ENCODE measurements at places on chromosomes 2 and 18.
A peak's percentile ranks its signal among the peaks of the same experiment; 100 is the strongest.

GRCh38 chr2:227817850-227818674 lies 4.4 kb downstream of the CCL20 start:
- DNase-seq = peak; percentile 11

DNA sequence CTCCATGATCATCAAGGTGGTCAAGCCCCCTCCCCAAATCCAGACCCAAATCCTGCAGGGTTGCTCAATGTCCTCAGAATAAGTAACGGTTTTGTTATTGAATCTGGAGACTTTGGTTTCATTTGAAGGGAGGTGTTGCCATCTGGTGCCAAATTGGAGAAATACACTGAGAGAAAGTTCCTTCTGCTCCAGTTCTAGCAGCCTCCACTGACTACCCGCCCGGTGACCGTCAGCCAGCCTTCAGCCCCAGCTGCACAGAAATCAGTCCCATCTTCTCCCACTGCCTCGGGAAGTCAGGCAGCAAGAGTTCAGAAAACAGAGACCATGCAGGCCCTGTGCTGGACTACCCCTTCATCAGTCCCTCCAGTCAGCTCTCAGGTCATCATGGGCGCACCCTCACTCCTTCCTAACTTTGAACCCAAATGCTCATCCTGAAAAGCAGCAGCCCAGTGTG lies 38.7 kb downstream of the PKDCC start:
- peak; percentile 78 for DNase-seq

- DNase-seq = peak; percentile 84
Observed at GRCh38 chr2:196170213-196170605, 1.2 kb downstream of the STK17B start.

DNA sequence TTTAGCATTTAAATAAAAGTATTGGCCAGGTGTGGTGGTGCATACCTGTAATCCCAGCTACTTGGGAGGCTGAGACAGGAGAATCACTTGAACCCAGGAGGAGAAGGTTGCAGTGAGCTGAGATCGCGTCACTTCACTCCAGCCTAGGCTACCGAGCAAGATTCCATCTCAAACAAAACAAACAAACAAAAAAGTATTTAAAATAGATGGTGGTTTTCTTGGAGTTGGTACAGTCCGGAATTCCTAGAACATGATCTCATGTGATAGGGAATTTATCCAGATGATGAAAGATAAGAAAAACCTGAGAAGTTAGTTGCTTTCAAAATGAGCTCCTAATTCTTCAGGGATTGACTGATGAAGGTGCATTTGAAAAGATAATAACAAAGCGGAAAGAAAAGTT lies 62.0 kb downstream of the BIRC6 start:
- DNase-seq = no peak

- peak; percentile 71 for DNase-seq
Observed at GRCh38 chr2:33448220-33448899, 28.1 kb upstream of the RASGRP3 start.

- DNase-seq = peak; percentile 78
Observed at GRCh38 chr2:235495373-235496238, 1.8 kb downstream of the AGAP1 start.

- no peak for DNase-seq
Observed at GRCh38 chr2:128415779-128416061, 97.1 kb upstream of the HS6ST1 start.

GRCh38 chr18:59911600-59911999 lies 11.8 kb downstream of the PMAIP1 start:
- DNase-seq = peak; percentile 80

- DNase-seq = no peak
Observed at GRCh38 chr2:119059287-119059686, 99.3 kb downstream of the C1QL2 start.

DNA sequence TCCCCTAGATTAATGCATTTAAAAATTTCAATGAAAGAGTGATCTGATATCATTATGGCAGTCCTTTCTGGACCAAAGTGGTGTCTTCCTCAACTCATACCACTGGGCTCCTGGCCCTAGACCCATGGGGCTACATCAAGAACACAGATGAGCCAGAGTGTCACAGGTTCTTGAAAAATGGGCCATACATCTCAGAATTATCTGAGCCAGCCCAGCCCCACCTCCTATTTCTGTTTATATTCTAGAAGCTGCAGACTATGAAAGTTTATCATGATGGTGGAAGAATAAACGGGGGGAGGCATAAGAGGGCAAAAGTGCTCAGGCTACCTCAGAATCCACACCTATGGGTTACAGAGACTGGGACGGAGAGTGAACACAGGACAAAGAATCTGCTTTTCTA lies 120.6 kb upstream of the TACR1 start:
- DNase-seq = no peak

DNA sequence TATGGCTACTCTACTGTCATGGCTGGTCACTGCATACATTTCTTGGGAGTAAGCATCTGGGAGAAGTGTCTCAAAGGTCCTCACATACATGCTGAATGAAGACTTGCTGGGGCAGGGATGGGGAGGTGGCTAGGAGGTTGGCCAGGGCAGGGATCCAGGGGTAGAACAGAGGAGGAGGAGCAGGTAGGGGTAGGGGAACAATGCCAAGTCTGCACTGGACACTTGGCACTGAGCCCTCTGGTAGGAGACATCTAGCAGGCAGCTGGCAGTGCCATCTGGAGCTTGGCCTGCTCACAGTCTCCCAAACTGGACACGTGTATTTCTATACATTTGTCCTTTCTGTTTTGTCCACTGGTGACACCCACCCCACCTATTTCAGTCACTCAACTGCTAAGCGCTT lies 62.7 kb upstream of the REV1 start:
- no peak for DNase-seq

- DNase-seq = no peak
Observed at GRCh38 chr2:235432741-235433520, 60.9 kb upstream of the AGAP1 start.

- no peak for DNase-seq
Observed at GRCh38 chr2:60775048-60775639, 19.1 kb downstream of the PAPOLG start.

DNA sequence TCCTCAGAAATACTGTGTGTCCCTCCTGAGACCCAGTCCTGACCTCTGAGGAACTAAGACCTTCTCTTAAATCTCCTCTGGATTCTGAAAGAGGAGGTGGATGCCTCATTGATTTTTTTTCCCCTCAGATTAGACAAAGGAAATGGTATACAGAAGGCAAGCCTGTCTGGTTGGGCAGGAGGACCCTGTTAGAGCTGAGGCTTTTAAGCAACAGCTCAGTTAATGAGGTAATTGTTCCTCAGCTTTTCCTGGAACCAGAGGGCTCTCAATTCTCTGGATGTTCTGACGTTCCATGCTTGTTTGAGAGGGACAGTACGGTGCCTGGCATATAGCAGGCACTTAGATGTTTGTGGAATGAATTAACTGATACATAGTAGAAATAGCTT lies 61.7 kb upstream of the MCFD2 start:
- no peak for DNase-seq

DNA sequence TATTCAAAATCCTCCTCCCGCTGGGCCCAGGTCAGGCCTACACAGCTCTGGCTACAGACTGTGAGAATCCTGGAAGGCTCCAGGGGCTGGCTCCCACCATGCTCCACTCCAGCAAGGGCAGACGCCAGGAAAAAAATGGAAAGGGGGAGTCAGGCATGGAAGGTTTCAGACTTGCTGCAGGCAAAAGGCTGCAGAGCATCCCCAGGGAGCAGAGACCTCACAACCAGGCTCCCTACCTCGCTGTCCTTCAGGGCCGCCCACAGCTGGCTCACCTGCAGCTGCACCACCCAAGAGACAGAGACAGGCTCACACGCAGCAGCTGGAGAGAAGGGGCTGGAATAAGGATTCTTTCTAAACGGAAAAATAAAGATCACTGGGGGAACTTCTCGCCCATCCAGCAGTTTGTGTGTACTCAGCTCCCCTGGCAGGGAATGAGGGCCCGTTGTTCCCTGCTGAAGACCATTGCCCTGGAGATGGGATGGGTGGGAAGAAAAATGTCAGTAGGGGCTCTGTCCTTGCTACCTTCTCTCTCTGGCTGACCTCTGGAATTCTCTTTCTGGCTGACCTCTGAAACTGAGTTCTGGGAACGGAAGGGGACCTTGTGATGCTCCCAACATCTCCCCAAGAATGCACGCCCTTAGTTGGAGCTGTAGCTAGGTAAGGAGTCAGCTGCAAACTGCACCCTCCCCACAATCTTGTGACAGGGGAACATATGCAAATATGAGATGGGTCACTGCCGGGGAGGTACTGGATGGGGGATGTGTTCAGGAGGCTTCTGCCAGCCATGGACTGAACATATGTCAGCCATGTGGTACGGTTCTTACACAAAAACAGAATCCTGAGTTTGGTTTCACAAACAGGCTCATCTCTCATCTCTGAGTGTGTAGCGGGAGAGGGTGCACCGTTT lies 34.5 kb downstream of the BCL2 start:
- no peak for DNase-seq

DNA sequence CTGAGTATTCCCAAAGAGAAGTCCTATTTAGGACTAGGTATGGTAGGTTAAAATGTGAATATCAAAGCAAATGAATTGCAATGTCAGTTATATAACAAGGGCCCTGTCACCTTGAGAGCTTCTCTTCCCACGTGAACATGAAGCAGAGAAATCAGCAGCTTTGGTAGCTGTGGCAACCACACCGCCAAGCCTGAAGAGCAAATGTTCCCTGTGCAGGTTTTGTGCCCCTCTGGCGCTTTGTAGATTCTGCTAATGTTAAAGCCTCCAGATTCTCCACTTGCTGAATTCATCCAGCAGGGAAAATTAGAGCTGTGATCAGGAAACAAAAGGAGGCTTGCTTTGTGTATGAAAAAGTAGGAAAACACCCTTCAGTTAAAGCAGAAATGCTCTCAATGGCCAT lies 322.6 kb downstream of the RBM43 start:
- DNase-seq = no peak

DNA sequence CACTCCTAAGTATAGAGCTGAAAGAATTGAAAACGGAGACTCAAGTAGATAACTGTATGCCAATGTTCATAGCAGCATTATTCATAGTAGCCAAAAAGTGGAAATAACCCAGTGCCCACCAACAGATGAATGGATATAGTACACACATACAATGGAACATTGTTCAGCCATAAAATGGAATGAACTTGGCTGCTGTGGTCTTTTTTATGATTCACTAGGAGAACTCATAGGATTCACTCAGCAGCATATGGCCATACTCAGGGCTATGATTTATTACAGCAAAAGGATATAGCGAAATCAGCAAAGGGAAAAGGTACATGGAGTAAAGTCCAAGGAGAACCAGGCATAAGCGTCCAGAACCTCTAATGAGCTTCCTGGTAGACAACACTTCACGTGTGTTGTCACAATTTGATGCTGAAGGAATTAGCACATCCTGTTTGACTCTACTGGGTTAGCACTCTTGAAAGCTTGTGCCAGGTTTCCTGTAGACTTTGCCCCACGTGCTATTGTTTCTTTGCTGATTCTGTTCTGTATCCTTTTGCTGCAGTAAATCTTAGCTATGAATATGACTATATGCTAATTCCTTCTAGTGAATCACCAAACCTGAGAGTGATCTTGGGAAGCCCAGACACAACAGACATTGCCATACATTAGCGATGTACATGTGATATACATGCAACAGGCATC lies 15.7 kb downstream of the SPC25 start:
- DNase-seq = no peak

All from OCI-M1 (cell line).